ENCODE measurements at places on chromosomes 11 and 22.

GRCh38 chr11:78925387-78925786 is 350.7 kb upstream of the NARS2 start:
- no peak for DNase-seq

DNA sequence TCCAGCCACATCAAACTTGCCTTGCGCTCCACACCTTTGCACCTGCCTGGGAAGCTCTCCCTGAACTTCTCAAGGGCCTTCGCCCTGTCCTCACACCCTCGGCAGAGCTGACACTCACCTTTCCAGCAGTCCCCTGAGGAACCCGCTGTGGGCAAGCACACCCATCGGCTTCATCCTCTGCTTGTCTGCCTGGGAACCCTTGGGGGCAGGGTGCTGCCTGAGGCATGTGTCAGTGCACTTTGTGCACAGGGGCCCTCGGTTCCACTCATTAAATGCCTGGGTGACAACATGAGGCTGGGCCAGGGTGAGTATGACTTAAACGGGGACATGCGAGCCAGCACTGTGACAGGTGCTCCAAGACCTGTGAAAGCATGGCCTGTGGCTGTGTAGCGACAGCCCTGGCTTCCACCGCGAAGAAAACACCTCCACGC is 2.6 kb upstream of the LRFN4 start:
- DNase-seq: no peak

DNA sequence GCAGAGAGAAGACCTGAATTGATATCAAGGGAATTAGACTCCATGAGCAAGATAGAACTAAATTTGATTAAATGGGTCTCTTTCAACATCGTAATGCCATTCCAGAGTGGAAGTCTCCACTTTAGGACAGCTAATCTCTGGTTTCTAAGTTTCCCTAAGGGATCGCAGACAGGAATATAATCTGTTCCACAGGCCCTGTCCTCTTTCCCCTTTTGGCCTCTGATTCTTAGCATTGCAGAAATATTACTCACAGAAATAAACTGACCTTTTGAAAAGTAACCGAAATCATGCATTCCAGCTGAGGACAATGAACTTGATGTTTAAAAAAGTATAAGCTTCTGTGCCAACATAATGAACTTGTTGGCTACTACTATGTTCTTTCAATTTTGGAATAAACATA is 227.8 kb downstream of the ETS1 start:
- DNase-seq: no peak

DNA sequence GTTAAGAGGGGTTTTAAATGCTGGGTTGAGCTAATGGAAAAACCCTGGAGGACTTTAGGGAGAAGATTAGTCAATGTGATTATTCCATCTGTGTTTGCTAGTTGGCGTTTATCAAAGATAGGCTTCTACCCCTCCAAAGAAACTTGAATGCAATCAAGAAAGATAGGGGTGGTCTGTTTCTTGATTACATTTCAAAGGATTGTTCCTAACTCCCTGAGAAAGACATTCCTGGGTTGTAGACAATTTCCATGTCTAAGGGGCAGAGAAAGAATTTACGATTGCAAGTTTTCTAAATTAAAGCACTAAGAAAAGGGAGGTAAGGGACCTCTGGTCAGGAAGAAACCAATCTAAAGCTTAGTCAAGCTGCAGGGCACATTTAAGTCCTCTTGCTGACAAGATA is 2268.7 kb downstream of the LRRC4C start:
- no peak for DNase-seq

DNA sequence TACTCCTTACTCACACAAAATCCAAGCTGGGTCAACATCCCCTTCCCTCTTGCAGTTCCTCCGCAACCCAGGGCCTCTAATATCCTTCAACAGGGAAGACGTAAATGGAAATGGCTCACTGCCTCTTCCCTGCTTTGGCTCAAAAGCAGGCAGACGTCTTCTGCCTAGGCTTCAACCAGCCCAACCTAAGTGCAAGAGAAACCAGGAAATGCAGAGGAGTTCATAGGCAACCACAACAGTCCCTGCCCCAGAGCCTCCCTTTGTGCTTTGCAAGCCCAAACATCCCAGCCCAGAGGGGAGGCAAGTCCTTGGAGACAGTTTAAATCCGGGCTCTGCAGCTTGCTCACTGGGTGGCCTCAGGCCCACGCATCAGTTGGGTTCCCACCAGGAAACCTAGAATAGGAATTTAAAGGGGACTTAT is 33.3 kb downstream of the CD6 start:
- peak; percentile 21 for DNase-seq

DNA sequence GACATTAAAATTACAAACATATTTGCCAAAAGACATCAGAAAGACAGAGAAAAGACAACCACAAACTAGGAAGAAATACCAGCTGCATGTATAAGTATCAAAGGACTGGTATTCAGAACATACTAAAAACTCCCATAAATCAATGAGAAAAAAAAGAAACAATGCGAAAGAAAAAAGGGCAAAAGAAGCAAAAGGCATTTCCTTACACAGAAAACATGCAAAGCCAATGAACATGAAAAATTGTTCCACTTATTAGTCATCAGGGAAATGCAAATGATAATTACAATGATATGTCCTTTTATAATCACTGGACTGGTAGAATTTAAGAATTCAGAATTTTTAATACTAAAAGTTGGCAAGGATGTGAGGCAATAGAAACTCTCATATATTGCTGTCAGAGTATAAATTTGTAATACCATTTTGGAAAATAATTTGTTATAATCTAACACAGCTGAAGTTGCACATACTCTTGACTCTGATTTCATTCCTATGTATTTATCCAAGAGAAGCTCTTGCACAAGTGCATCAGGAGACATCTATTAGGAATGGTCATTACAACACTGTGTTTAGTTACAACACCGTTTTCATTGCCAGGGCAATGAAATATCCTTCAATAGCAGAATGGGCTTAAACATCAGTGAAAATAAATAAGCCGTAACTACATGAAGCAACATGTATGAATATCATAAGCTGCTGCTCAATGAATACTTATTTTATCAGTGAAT is 279.7 kb downstream of the SWAP70 start:
- no peak for DNase-seq

GRCh38 chr22:39293766-39294368 is 25.6 kb downstream of the RPL3 start:
- no peak for DNase-seq

All from NCI-H146 (cell line).